ENCODE measurements at places on chromosomes 2 and 18.
A peak's percentile ranks its signal among the peaks of the same experiment; 100 is the strongest.

GRCh38 chr18:49590608-49591007 lies 28.8 kb downstream of the LIPG start:
- no peak for DNase-seq

GRCh38 chr2:42048299-42049220 lies 739 bp downstream of the PKDCC start:
- DNase-seq, result no peak

DNA sequence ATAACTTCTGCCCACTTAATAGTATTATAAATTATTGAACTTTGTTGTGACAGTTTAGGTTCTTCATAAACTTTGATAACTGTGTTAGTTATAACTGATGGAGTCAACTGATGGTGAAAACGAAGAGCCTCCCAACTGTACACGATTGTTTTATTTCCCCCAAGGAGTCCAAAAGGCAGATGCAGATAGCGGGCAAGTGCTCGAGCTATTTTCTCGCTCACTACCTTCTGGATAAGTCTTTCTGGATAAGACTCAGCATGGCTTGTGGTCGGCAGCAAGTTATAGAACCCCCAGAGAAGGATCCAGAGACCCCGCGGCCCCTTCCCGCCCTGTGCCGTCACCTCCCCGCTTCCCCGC lies 517 bp downstream of the GCFC2 start:
- no peak for DNase-seq

- no peak for DNase-seq
Measured at GRCh38 chr2:150619607-150620330, 132.3 kb upstream of the RND3 start.

DNA sequence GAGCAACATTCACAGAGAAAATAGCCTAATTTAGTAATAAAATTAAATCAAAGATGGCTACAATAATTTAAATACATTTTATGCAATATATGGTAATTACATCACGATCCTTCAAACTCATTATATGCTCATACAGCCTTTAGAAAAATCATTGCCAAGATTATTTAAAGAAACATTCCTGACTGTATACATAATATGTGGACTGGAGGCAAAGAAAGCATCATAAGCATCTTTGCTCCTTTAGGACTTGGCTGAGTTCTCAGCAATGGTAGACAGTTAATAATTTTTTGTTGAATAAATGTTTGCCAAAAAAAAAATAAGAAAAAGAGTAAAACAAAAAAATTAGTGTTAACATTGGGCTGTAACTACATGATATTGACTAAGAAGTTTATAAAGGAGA lies 26.9 kb downstream of the NCKAP5 start:
- no peak for DNase-seq

DNA sequence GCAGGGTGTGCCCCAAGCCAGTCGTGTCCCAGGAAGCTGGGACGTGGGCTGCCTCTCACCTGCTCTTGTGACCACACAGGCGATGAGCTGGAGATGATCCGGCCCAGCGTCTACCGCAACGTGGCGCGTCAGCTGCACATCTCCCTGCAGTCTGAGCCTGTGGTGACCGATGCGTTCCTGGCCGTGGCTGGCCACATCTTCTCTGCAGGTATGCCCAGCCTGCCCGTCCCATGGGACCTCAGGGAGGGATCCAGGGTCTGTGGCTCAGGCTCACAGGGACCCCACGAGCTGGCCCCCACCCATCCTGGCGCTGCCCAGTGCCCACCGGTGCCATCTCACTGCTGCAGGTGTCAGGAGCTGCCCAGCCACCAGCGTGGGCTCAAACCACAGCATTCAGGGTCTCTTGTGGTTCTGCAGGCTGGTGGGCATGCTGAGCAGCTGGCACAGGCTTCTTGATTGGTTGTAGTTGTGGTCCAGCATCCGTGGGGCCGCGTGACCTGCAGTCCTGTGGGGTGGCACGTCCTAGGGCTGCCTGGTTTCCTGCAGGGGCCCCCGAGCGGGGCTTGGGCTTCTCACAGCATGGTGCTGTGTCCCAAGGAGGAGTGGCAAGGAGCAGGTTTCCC lies 3.8 kb downstream of the BOK start:
- no peak for DNase-seq

DNA sequence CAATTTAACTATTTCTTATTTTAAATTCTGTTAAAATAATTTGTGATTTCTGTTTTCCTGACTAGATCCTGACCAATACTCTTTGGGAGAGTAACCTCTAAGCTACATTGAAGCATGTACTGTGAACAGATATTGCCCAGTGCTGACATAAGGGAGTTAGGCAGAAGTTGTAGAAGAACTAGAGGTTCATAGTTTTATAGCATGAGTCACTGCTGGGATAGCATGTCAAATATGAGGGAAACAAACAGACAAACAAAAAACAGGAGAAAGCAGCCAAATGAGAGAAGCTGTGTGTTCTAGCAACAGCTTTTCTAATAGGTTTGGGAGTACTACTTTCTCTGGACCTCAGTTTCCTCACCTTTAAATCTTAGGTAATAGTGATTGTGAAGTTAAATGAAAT lies 72.4 kb downstream of the CERS6 start:
- DNase-seq, result no peak

DNA sequence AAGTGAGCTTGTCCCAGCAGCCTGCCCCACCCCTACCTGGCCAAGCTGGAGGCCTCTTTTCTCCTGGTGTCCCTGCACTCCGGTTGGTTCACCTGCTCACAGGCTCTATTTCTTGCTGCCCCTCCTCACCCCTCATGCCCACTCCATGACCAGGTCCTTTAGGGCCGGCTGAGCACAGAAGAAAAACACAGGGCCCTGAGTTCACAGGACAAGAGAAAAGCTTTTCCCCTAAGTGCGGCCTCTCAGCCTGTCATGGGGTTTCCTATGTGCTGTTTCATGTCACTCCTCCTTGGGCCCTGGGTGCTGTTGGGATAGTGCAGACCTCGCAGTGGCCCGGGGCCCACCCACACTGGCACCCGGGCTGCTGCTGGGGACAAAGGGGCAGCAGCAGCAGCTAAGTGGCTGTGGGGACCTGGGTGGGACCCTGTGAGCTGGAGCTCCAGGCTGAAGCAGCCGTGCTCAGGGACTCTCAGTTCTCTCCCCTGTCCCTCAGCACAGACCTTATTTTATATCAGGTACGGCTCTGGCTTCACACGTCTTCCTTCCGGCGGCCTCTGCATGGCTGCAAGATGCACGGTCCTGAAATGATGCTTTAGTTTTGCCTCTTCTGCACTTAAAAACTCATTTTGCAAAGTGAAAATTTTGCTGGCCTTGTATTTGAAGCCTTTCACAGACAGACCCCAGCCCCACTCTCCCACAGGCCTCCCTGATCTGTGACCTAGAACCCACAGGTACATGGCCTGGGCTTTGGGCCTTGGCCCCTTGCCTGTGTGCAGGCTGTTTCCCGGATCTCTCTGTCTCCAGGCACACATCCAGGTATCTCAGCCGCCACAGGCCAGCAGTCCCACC lies 71.8 kb downstream of the SH3RF3 start:
- DNase-seq, result no peak

GRCh38 chr18:76823587-76824011 lies 1.2 kb downstream of the ZNF236 start:
- DNase-seq, result peak; percentile 67

DNA sequence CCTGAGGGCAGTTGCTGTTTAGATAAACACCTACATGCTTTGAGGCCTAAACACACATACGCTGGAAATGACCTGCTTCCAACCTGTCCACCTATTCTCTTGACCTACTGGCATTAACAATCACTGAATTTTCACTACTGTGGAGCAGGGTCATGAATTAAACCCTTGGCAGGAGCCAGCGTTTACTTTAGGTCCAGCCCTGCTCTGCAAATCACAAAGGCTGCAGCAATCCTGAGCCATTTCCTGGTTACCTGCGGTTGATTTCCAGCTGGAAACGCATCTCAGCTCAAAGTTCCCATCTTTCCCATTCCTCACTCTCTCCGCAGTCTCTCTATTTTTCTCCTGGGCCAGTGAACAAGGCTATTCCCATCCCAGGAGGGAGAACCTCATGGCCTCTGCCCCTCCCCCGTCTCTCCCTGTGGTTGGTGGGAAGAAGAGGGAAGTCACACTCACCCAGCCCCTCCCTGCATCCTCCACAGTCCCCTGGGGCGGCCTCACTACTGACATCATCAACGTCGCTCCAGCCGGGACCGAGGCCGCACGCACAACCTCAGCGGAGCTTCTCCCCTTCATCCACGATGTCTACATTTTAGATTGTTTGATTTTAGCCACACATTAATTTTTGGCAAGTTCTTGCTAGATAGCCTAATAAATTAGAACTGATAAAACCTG lies 84.5 kb upstream of the SNTG2 start:
- peak; percentile 42 for DNase-seq

GRCh38 chr2:7027411-7027810 lies 110.2 kb downstream of the RNF144A start:
- DNase-seq, result no peak

DNA sequence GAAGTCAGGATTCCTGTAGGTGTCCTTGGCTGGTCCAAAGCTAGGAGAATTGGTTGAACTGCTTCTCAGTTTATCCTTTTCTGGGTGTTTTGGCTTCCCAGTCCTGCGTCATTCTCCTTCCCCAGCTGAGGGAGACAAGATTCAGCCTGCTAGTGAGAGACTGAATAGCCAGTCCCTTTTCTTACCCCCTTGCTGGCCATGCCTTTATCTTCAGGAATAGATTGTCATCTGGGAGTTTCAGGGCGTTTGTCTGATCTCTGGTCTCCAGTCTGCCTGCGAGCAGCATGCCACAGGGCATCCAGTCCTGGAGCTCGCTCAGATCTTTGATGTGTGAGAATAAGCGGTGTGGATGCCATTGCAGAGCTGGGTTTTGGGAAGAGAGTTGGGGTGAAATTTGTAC lies 5.8 kb downstream of the MYO1B start:
- no peak for DNase-seq

GRCh38 chr2:205324355-205324754 lies 357.9 kb upstream of the NRP2 start:
- DNase-seq, result no peak

- no peak for DNase-seq
Measured at GRCh38 chr18:43578706-43579105, 301.4 kb upstream of the SYT4 start.

- no peak for DNase-seq
Measured at GRCh38 chr2:147644491-147644890, 200.3 kb upstream of the ACVR2A start.

DNA sequence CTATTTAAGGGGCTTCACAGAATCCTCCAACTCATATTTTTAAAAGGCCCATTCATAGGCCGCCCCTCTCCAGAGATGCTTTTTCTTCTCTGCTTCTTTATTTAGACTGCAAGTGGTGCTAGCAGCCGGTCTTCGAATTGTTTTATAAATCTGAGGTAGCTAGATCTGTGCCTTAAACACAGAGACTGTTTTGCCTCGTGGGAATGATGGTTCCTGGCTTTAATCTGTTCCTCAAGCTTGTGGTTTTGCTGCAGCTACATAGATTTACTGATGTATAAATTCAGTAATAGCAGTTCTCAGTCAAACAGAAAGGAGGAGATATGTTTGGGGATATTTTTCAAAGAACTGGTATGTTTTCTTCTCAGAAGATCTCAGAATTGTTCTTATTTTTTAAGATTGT lies 45.3 kb downstream of the TNFRSF11A start:
- no peak for DNase-seq

GRCh38 chr2:236352761-236353593 lies 88.8 kb upstream of the ASB18 start:
- peak; percentile 64 for DNase-seq

GRCh38 chr2:68885074-68885810 lies 14.0 kb upstream of the BMP10 start:
- no peak for DNase-seq

All from activated effector memory CD4-positive, alpha-beta T cell treated with anti-CD3 and anti-CD28 coated beads, Interleukin-2, amount 50 U/mL, for 16 hours (primary cell).